ENCODE measurements at places on chromosomes 6 and 20.

DNA sequence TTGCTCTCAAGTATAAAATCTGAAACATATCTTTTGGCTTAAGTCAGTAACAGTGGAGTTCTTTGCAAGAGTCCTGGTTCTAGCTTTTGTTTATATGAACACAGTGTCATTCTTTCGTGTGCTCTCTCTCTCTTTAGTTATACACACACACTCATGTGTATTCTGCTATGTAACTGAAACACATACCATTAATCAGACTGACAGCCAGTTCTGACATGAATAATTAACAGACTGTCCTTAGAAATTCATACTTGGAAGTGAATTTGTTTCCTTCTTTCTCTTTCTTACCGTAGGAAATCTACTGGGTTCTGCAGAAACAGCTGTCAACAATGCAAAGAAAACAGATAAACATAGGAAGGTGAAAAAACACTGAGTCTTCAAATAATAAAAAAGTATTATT, 2.5 kb downstream of the MCM9 start:
- DNase-seq: no peak

DNA sequence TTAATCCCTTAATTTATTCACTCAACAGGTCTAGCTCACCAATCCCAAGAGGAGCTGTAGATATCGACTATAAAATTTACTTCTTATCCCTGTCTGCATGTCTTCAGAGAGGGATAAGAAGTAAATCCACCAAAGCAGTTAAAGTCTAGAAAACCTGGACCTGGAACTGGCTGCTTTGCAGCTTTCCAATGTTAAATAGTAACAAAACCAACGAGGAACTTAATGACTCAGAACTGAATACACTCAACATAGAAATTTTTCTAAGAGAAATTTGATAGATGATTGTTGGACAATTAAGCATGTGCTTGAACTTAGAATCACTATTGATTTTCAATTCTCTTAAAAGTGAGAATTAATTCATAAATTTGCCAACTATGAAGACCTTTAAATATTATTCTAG, 11.5 kb upstream of the TMEM244 start:
- no peak for DNase-seq

DNA sequence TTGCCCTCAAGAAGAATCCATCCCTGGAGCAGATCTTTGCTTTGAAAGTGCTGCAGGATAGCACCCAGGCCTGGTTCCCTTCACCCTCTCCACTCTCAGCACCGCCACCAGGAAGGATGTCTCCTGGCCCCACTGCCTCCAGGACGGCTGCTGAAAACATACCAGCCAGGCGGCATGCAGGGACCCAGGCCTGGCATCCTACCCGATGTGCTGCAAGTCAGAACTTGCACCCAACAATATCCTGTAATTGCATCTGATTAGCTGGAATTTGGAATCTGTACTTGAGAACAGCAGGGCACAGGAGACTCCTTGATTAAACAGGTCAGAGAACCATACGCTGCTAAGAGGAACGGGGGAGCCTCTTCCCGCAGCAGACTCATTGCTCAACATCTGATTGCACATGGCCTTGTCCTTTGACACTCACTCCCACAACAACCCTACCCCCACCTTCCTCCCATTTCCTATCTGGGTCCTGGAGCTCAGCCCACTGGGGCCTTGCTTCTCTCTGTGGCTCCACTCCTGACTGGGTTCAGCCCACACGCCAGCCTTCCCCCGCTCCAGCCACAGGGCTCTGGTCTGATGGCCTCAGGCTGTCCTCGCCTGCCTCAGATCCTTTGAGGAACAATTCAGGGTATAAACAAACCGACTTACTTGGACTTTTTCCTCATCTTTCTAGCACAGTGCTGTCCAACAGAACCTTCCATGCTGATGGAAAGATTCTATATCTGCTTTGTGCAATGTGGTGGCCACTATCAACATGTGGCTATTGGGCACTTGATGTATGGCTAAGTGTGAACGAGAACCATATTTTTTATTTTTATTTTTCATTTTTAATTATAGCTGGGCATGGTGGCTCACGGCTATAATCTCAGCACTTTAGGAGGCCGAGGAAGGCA, 78.0 kb downstream of the FGD2 start:
- peak; percentile 72 for DNase-seq

- no peak for DNase-seq
Measured at GRCh38 chr20:47611785-47612184, 110.1 kb downstream of the NCOA3 start.

DNA sequence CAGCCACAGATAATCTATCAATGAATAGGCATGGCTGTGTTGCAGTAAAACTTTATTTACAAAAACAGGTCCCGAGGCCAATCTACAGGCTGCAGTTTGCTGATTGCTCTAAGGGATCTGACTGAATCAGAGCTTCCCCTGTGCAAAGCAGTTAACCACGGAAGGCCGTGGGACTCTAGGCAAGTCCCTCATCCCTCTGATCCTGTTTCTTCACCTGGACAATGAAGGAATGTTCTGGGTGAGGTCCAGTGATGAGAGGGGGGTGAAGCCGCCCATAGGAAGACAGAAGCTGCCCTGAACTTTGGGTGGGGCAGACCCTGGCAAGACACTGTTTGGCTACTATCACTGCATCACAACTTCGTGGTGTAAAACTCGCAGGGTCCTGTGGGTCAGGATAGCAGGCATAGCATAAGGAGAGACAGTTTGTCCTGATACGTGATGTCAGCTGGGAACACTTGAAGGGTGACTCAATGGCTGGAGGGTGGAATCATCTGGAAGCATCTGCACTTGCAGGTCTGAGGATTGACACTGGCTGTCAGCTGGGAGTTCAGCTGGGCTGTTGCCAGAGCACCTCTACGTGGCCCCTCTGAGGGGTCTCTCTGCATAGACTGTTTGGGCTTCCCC, 33.3 kb upstream of the TGM2 start:
- no peak for DNase-seq

DNA sequence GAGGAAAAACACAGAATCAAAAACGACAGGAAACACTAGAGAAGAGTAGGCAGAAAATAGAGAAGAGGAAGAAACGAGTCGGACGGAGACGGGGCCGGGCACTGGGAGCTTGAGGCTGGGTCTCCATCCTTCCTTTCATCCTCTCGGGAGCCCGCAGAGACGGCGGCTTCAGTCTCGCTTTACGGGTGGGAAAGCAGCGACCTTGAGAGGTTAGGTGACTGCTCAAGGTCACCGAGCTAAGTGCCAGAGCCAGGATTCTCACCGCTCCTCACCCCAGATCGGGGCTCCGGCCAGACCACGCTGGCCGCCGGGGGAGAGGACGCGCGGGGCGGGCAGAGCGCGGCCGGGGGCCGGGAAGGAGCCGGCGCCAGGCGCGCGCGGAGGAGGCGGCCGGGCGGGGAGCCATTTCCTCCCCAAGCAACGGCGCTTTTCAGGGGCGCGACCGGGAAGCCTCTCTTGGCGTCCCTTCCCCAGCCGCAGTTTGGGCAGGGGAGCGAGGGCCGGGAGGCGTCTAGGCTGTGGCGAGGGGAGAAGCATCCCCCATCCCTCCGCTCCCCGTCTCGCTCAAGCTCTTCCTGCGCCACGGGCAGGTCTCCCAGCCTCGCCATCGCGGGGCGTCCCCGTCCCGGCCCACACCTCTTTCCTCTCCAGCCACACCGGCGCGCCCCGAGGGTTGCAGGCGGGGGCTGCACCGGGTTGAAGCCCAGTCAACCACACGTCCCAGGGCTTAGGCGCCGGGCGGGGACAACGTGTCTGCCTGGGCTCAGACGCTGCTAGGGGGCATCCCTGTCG, 24.1 kb upstream of the MAP3K7 start:
- peak; percentile 33 for DNase-seq

- no peak for DNase-seq
Measured at GRCh38 chr6:167475947-167476346, 151.1 kb downstream of the TTLL2 start.

- no peak for DNase-seq
Measured at GRCh38 chr20:825710-826421, 7.6 kb upstream of the FAM110A start.

GRCh38 chr6:108294727-108295625, at the start of gene AFG1L:
Gene AFG1L, plus strand, starts transcription at chr6:108295054. Its CDS starts 26 bp downstream, at chr6:108295080.
- peak; percentile 89 for DNase-seq

- DNase-seq: no peak
Measured at GRCh38 chr6:110609101-110609500, 132.7 kb upstream of the SLC22A16 start.

- no peak for DNase-seq
Measured at GRCh38 chr6:162862941-162863340, 135.2 kb downstream of the PACRG start.

DNA sequence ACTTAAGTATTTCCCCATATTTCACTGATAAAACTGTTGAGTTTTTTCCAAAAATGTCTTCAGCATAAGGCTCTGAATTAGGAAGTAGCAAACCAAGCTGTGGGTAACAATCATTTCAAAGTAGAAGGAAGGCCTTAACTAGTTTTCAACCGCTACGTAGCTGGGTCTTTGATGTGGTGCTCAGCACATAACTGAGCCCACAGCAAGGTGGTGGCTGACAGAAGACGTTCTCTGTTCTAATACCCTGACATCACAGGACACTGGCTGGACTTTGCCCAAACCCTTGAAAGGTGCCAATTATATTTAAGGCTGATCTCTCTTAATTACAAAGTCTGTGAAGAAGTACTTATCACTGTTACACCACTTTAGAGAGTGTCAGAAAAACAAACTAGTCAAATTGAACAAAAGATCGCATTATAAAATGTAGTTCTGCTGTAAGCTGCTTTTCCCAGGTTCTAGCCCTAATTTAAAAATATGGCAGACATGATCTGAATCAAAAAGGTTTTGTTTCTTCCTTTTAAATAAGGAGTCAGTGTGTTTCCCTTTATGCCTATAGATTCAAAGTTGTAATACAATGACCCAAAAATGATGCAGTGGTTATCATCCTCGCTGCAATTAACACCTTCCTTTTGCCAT, 26.7 kb downstream of the MAN1A1 start:
- DNase-seq: no peak

DNA sequence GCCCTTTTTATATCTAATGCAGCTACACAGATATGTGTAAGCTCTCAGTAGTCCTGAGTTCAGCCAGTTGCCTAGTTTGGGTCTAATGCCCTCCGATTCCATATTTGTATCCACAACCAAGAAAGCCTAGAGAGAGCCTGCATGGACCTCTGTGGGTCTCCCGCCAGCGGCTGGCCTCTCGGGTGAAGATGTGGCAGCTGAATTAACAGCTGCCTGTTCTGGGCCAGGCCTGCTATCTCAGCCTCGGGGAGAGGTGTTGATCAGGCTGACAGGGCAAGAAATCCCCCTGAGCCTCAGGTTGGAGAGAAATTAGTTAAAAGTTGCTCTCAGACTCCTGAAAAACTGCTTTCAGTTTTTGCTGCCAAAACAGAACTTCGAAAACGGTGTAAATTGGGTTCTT, 19.8 kb downstream of the PTK7 start:
- no peak for DNase-seq

GRCh38 chr6:78580923-78581322, 286.4 kb upstream of the IRAK1BP1 start:
- no peak for DNase-seq

DNA sequence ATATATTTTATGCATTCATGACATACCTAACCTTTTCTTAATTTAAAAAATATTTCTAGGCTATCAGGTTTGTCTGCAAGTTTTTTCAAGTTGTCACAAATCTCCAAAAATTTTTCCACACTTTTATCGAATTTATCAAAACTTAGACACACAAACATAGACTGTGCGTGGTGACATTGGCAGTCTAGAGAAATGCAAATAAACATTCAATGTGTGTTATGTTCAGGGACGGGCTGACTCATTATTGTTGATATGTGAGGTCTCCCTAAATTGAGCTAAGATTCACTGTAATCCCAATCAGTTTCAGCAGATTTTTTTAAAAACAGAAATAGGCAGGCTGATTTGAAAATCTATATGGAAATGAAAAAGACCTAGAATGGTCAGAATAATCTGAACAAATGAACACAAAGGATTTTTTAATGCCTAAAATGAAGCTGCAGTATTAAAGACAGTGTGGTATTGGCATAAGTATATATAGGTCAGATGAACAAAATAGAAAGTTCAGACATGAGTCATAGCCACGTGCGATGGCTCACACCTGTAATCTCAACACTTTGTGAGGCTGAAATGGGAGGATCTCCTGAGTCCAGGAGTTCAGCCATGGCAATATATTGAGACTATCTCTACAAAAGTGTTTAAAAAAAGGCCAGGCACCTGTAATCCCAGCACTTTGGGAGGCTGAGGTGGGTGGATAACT, 19.2 kb downstream of the BLTP3A start:
- DNase-seq: no peak

DNA sequence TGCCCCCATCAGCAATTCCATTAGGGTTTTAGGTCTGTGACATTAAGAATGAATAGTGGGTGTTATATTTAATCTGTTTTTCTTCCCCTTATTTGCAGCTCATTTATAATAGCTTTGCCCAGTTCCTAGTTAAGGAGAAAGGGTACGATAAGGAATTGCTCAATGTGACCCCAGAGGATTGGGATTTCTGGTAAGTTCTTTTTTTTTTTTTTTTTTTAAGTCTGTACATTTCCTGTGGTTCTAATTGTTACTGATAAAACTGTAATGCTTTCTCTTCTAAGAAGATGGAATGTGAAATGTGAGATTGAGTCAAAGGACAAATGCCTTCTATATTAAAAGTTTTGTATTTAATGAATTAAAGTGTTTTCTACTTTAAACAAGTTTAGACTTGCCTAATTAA, 5.5 kb downstream of the NT5DC1 start:
- DNase-seq: no peak

DNA sequence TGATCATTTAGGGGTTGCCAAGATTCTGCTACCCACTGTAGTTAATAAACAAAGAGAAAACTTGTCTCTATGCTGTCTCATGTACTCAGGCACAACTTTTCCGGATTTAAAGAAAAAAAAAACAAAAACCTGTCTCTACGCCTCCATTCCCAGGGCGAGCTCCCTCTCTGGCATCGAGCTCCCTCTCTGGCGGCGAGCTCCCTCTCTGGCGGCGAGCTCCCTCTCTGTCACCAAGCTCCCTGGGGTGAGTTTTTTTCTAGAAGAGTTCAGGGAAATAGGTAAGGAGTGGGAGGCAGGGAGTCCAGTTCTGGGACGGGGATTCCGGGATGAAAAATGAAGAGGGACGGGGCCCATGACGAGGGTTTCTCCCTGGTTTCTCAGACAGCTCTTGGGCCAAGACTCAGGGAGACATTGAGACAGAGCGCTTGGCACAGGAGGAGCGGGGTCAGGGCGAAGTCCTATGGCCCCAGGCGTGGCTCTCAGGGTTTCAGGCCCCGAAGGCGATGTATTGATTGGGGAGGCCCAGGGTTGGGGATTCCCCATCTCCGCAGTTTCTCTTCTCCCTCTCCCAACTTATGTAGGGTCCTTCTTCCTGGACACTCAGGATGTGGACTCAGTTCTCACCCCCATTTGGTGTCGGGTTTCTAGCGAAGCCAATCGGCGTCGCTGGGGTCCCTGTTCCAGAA, 16.5 kb upstream of the HLA-A start:
- no peak for DNase-seq

DNA sequence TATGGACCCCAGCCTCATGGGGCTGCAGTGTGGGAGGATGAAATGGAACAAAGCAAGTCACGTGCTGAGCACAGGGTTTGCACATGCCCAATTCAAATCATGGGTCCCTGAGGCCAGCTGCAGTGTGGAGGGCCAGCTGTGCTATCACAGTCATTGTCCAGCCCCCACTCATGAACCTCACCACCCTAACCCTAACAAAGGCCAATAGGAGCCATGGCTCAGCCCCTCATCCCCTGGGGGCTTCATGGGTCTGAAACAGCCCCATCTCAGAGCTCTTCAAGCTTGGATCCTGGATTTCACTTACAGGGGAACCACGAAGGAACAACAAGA, 125.6 kb upstream of the MAFB start:
- no peak for DNase-seq

GRCh38 chr6:166382500-166382932, 224 bp downstream of the MPC1 start:
- DNase-seq: no peak
